ENCODE measurements at places on chromosomes 2 and 18.

- no peak for DNase-seq
Measured at GRCh38 chr2:53067056-53067455, 700.5 kb upstream of the CHAC2 start.

- no peak for DNase-seq
Measured at GRCh38 chr2:12842917-12843316, 126.2 kb downstream of the TRIB2 start.

GRCh38 chr2:41741951-41742595 is 305.7 kb upstream of the PKDCC start:
- DNase-seq: no peak

DNA sequence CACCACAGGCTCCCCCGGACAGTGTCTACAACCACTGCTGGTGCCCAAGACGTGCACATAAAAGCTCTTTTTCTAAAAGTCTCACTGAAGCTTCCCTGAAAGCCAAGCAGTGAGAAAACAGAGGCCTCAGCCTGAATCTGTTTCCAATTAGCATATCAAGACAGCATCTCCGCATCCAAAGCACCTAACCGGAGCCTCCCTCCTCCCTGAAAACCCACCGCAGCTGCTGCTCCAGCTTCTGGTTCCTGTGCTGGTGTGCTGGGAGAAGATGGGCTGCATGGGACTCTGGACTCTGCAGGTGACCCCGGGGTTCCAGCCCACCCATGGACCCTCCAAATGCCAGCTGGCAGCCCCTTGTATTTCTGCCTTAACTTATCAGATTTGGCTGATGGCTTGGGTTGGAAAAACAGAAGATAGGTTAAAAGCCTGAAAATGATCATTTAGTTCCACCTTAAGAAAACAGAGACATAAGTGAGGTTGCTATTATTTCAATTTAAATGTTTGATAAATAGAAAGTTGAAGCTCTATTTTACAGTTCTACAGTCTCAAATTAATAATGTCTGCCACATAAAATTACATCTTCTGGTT is 103.3 kb downstream of the TMEM18 start:
- no peak for DNase-seq

GRCh38 chr18:56036741-56037140 is 448.7 kb upstream of the TCF4 start:
- DNase-seq: no peak

DNA sequence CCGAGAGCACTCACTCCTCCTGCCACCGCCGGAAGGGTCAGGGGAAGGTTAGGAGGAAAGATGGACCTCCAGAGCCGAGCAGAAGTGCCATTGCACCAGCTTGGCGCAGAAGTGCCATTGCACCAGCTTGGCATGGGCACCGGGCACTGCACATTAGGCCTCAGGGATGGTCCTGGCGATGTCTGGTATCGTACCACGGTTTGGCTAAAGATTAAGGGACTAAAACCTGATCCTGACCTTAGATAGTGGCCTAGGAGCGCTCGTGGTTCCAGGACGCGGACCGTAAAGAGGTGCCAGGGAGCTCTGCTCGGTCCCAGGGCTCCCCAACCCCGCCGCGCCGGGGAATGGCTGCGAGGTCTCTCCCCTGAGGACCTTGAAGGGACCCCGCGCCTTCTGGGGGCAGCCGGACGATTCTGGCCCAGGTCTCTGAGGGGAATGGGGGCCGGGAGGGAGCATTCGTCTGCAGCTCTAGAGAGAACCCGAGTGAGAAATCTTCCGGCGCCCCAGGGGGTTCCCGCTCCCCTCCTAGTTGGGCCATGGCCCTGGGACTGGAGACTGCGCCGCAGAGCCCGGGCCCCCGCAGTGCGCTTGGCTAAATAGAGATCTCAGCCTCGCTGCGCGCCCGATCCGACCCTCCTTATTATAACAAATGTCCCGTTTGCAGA is 1.8 kb downstream of the PAX8 start:
- DNase-seq: no peak

Data from T-cell (primary cell).